ENCODE measurements at places on chromosomes 5 and 9. TPM values are rescaled to one million over a fixed set of nuclear protein-coding genes. Genes with fewer than 3 reads are reported as not detected.
A peak's percentile ranks its signal among the peaks of the same experiment; 100 is the strongest.

DNA sequence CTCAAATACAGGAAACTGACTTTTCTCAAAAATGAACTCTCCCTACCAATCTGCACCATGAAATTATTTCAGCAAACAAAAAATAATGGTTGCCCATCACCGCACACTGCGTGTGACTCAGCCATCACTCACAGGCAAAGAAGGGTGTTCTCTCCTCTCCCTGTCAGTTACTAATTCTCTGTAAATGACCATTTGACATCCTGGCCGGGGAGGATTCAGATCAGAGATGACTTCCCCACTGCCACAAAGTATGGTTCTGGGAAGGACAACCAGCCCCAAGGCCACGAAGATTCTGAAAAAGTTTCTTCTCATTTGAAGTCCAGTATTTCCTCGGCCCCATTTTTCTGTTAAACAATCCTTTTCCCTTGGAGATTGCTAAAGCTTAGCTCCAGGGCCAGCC, 199.4 kb downstream of the AUH start:
- DNase-seq, result no peak

GRCh38 chr5:26690511-26690910, 347.9 kb downstream of the CDH9 start:
- DNase-seq, result no peak

DNA sequence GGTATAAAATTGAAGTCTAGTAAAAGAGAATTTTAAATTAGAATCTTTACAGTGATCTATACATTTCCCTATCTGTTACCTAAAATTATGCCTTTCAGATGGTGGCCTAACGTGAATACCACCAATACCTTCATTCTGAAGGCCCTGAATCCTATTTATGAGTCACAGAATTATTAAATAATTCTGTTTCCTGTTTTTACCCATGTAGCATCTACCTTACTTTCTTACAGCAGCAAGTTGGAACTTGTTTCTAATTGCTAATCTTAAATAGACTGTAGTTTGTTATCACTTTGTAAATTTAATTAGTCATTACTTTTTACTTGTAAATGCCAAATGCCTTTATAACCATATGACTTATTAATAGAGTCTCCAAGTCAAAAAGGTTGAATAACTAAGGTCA, 135.0 kb downstream of the PDE4D start:
- DNase-seq, result no peak

DNA sequence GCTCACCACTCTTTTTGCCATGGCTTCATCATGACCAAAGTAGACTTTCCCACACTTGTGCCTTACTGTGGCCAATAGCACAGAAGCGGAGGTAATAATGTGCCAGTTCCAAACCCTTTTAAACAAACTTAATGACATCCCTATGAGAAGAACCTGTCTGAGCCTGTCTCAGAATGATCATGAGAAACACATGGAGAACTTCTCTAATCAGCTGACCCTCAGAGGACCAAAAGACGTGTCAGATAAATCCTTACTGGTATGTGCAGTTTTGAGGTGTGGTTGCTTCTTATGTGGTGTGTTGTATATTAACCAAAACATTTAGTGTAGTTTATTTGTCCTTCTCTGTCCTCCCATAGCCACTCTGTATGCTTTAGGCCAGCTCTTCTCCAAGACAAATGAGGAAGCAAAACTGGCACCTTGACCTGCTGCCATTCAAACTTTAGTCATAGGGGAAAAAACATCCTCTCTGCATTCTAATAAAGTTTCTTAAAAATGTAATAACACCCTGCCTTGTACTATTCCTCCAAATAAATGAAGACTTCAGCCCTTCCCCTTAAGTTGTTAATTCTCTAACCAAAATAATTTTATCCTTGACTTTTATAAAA, 168.9 kb downstream of the MUSK start:
- DNase-seq, result no peak

DNA sequence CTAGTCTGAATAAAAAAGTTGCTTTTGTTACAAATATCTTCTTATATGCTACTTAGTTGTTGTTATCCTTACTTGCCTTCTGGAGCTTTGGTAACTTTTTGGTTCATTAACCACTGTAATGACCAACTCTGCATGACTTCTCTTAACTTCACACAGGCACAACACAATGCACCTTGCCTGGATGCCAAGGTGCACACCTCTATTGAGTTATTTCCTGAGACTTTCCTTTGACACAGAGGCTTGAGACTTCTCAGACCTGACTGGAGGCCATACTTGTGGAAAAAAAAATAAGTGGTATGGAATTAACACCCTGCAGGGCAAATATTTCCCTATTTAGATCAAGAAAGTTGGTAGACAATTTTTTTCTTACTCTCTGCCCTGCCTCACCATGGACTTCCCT, 1925.6 kb downstream of the EFNA5 start:
- DNase-seq, result no peak

GRCh38 chr5:15794052-15794985, 294.3 kb downstream of the FBXL7 start:
- no peak for DNase-seq

DNA sequence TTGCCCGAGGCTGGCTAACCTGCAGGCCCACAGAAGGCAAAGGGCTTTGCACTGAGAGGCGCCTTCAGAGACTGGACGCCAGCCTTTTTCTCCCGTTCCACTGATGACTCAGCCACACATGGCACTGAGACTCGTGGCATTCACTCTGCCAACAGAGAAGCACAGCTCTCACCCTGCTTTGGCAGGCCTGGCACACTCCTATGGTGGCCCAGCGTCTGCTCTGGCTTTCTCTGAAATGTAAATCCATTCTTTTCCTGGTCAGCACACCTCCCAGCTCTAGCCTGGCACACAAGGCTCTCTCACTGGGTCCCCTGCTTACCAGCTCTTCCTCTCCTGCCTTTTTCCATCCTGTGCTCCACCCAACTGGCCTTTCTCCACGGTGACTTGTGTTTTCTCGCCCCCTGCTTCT, 5.9 kb upstream of the MELK start:
- peak; percentile 91 for DNase-seq

DNA sequence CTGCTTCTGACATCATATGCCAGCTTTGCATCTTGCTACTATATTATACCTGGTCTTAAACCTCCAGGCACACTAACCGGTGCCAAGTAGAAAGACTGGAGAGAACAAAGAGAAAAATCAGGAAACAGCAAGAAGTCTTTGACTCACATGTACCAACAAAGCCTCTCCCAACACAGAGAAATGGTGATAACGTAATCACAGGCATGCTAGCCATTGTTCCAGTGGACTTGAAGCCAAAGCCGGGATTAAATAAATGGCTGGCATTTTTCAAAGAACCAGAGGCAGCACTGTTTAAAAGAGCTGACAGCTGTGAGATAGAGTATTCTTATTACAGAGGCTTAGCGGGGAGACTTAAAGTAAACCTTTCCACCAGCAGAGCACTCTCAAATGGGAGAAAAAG, 148.4 kb upstream of the NFIL3 start:
- no peak for DNase-seq

- no peak for DNase-seq
Measured at GRCh38 chr9:100478192-100478591, 5.2 kb downstream of the TMEFF1 start.

DNA sequence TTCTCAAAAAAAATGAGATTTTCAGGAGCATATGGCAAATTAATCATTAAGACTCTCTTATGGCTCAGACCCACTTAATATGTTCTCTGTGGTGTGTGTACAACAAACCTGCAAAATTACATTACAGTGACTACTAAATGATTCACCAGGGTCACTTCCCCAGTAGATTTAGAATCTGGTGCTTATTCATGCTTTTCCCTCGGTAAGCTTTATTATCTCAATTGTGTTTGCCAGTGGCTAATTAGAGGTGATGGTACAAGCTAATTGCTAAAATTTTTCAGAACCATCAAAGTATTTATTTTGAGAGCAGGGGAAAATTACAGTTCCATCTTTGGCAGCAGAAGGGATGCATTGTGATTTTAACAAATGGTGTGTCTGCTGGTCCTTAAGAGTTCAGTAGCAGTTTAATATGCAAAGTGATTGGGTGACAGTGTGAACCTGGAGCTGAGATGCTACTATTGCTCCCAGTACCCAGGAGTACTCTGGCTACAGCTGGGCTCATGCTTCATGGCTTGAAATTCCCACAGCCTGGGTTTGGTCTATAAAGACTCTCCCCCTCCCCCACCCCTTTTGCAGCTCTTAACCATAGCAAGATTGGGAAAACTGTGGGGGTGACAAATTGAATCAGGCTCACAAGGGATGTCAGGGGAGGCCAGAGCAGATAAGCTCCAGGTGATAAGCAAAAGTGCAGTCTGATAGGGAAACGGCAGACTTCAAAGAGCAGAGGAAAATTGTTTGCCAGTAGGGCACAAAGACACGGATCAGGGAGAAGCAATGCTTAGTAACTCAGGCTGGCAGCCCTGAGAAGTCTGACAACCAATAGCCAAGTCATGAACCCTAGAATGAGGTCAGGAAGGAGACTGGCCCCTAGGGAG, 92.8 kb upstream of the RAD23B start:
- no peak for DNase-seq

DNA sequence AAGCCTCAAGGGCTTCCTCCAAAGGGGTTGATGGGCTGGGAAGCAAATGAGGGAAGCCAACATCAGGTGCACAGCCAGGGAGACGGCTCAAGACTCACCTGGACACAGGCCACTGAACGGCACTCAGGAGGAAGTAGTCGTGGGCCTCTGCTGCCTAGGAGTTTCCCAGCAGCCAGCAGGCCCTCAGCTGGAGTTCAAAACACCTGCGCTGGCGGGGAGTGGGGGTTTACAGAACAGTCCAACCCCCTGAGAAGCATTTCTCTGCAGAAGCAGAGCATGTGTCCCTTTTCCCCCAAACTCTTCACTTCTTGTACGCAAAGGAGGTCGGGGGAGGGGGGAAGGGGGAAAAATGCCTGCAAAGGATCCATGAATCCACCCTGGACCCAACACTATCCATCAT, 2.3 kb downstream of the WHRN start:
- no peak for DNase-seq

DNA sequence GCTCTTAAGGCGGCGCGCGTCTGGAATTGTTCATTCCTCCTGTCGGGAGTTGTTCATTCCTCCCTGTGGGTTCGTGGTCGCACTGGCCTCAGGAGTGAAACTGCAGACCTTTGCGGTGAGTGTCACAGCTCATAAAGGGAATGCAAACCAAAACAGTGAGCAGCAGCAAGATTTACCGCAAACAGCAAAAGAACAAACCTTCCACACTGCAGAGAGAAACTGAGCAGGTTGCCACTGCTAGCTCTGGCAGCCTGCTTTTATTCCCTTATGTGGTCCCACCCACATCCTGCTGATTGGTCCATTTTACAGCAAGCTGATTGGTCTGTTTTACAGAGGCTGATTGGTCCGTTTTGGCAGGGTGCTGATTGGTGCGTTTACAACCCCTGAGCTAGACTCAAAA, 1365.3 kb upstream of the WWC1 start:
- DNase-seq, result no peak

DNA sequence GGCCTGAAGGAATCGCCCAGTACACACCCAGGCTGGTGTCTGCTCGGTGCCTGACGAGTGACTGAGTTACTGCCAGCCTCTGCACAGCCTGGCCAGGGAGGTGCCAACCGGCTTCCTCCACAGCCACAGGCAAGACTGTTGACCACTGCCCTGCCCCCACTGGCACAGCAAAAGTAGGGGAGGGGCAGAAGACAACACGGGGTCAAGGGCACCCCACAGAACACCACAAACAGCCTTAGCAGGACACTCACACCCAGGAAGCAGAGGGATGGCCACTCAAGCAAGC, 722 bp upstream of the LHX3 start:
- DNase-seq, result no peak

ACOT12 gene
- 2.4 TPM for total RNA-seq

NKD2 gene
- 8.0 TPM for total RNA-seq

PCDHB9 gene
- 8.0 TPM for total RNA-seq

UBTD2 gene
- total RNA-seq, result 48.5 TPM
